Astrocyte (in vitro differentiated cells and primary cell): ENCODE measurements at places on chromosomes 2 and 18. TPM values are rescaled to one million over a fixed set of nuclear protein-coding genes. Genes with fewer than 3 reads are reported as not detected.

- peak; percentile 59 for DNase-seq
Measured at GRCh38 chr2:101463911-101464641, 10.8 kb downstream of the RFX8 start.

GRCh38 chr18:676069-676468 is 18.6 kb downstream of the TYMS start:
- no peak for DNase-seq

DNA sequence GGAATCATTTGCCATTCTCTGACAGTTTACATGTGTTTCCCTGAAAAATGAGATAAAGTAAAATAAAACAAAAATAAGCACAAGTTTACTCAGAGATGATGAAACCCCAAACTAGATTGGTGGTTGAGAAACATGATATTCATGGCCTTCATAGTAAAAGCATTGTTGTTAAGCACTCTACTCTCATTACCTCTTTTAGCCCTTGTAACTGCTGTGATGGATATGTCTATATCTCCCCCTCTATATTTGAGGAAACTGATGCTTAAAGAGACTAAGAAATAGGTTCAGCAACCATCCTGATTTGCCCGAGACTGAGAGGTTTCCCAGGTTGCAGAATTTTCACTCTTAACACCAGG is 33.9 kb upstream of the GALNT3 start:
- DNase-seq, result no peak

DNA sequence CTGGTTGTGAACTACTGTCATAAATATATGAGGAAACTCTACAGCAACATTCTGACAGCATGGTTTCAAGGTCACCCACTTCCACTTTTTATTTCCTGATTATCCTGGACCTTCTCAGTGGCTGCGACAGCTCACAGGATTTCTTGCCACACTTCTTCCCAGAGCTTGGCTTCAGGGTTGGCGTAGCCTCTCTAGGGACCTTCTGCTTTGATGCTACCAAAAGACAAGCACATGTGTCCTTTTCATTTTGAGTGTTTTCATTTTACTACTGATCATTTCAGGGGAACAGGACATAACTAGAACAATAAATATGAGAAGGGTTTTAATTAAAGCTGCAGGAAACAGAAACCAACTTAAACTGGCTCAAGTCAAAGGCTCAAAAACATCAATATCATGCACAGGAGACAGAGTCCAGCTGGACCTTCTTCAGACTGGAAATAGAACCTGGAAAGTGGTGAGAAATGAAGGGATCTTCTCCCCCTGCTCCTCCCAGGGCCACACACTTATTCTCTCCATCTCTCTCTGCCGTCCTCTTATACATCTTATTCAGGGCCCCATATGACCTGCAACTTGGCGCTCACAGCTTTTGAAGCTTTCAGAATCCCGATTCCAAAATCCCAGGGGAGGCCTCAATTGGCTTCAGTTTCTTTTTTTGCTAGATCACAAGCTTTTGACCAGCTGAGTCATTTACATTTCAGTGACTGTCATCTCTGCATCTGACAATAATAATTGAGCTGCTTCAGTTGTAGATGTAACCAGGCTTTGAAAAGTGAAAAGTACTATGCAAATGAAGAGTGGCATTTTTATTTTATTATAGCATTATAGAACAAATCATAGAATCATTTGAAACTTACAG is 9.7 kb downstream of the VIT start:
- no peak for DNase-seq

DNA sequence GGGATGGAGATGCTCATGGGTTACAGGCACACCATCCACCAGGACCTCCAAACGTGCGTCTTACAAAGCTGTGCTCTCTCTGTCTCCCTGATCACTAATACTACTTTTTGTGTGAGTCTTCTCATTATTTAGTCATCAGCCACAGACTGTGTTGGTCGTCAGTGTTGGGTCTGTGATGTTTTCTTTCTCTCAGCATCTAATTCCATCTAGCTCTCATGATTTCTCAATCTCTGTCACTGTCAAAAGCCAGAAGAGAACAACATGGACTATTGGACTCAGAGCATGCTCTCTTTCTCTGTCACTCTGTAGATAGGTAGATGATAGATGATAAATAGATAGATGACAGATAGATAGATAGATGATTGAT is 6.0 kb upstream of the ARL4C start:
- DNase-seq, result no peak

GRCh38 chr2:15786901-15787300 is 153.4 kb upstream of the MYCN start:
- DNase-seq, result no peak

- DNase-seq, result no peak
Measured at GRCh38 chr2:215280326-215280725, 31.5 kb upstream of the ATIC start.

- DNase-seq, result peak; percentile 91
Measured at GRCh38 chr2:42969231-42970150, 177.1 kb upstream of the HAAO start.

GRCh38 chr2:32847734-32848133 is 99.0 kb upstream of the LTBP1 start:
- DNase-seq, result no peak

- DNase-seq, result no peak
Measured at GRCh38 chr18:46397174-46397573, 259.8 kb downstream of the LOXHD1 start.

DNA sequence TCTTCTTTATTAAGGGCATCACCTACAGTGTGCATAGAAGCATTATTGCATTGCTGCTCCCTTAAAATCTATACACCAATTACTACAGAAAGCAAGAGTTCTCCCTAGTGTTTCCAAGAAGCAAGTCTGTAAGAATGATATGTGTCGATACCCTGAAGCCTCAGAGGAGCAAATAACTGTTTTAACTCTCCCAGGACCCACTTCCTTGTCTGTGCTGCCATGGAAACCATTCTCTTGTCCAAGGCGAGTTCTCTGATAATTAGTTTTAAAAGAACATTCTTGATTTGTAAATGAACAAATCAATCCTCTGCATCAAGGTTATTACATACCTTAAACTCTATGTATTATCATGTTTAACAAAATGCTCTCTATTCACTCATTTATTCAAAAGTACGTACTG is 326.8 kb upstream of the KLHL14 start:
- DNase-seq, result no peak

DNA sequence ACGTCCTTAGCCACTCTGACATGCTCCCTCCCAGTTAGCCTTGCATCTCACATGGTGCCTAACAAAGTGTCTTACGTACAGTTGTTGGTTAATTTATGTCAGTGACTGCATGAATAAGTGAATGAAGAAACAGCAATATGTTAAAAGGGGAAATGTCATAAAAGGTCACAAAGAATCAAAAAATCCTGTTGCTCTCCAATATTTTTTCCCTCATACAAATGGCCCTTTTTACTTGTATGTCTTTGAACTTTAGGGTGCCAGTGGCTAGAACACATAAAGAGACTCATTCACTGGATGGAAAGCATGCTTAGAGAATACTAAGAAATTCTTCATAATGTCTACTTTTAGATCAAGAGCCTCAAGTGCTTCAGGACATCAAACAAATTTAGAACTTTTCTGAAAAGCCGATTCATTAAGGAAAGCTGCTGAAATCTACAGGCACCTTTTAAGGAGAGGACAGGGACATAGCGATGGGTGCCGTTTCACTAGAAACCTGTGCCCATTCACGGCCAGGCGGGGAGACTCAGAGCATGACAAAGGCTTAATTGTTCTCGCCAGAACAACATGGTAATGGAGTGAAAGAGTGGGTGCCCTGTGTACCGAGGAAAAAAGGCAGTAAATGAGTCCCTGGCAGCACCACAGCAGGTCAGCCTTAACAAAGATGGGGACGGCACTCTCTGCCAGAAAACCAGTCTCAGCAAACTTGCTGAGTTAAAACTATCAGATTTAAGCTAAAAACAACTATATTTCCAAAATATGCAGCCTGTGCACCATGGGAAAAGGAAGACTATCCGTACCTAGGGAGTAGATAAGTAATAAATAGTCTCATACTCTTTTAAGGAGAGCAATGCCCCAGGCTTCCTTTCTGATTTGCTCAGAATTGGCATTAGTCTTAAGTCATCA is 71.6 kb upstream of the SPTBN1 start:
- no peak for DNase-seq

DNA sequence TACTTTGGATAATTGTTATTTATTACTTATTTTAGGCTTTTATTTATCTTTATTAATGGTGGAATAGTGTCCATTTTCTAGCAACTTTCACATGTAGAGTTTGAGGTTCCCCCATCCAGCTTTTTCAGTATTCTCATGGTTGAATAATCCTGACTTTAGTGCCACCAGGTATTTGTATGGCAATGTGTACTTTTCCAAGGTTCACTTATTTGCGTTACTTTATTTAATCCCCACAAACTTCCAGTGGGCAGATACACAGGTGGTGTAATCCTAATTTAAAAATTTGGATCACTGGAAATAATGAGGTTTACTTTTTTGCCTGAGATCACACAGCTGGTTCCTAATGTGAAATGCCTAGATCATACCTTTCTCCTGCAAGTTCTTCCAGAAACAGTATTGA is 30.5 kb downstream of the NAB1 start:
- DNase-seq, result no peak

DNA sequence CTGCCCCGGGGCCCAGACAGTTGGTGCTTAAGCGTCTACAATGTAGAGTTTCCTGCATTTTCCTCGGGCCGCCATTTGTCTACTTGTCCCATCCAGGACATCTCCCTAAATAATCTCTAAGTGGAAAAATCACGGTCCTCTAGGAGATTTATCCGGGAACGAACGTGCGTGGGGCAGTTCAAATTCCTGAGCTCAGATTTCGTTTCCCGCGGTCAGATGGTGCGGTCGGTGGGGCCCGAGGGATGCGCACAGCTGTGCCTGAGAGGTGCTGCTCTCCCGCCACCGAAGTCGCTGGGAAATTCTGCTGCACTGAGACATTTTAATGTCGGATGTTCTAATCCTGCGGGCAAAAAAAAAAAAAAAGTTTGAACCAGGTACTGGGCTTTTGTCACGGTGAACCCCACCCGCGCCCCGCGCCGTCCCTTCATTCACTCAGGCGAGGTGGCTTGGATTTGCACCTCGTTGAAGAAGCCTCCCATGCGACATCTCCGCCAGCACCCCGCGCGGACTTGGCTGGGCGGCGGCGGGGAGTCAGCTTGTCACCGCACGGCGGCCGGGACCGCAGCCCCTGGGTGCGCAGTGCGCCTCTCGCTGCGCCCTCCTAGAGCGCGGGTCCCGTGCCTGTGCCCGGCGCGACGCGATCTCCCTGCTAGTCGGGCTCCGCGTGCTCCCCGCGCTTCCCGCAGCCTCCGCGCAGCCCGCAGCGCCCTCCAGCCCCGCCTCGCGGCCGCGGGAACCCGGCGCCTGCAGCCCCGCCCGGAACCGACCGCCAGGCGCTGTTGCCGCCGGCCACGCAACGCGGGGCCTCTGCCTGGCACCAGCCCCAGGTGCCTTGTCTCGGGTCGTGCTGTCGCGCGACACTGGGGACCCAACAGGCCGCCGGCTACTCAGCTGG is 191.9 kb upstream of the TCF4 start:
- DNase-seq, result no peak

- no peak for DNase-seq
Measured at GRCh38 chr2:180101846-180102245, 94.7 kb upstream of the CWC22 start.

GRCh38 chr2:23622966-23623675 is 238.1 kb downstream of the KLHL29 start:
- no peak for DNase-seq

The IL36G gene
- not detected in 2 replicates for total RNA-seq

The CENPA gene
- 0.75 and 2.7 TPM in 2 replicates for total RNA-seq

The GKN1 gene
- total RNA-seq, result not detected in 2 replicates

The OSR1 gene
- total RNA-seq, result 0.31 and 1.0 TPM in 2 replicates

The CCDC178 gene
- 0.30 TPM in 1 of 2 replicates, not detected in the other for total RNA-seq

The ACMSD gene
- not detected in 2 replicates for total RNA-seq
